ENCODE measurements at places on chromosomes 16 and 17.

DNA sequence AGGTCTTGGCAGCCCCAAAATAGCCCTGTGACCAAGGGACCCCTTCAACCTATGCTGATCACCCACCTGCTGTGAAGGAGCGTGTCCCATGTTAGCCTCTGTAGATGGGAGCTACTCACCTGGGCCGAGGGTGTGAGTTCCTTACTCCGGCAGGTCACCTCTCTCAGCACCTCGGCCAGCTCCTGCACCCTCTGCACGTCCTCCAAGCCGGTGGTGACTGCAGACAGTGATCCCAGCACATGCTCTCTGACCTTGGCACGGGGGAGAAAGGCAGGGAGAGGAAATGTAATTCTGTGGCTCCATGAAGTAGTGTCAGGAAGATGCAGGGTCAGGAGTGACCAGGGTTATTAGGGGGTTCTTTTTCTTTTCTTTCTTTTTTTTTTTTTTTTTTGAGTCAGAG lies 67.7 kb upstream of the BCO1 start:
- DNase-seq: no peak

DNA sequence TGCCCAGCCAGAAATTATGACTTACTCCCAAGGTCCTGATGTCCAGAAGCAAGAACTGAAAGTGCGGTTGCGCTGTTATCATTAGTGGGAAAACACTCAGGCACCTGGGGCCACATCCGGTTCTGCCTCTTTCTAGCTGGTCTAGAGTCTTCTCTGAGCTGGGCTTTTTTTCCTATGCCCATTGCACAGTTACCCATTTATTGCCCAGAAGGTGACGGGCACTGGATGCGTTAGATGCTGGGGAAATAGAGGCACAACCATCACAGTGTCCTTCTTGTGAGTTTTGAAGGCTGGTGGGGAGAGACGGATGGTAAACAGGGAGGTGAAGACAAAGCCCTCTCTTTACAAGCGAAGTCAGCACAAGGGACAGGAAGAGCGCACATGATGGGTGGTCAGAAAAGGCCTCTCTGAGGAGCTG lies 37.7 kb downstream of the PLCG2 start:
- no peak for DNase-seq

GRCh38 chr17:6480303-6480675 lies 36.0 kb downstream of the PIMREG start:
- DNase-seq: no peak

DNA sequence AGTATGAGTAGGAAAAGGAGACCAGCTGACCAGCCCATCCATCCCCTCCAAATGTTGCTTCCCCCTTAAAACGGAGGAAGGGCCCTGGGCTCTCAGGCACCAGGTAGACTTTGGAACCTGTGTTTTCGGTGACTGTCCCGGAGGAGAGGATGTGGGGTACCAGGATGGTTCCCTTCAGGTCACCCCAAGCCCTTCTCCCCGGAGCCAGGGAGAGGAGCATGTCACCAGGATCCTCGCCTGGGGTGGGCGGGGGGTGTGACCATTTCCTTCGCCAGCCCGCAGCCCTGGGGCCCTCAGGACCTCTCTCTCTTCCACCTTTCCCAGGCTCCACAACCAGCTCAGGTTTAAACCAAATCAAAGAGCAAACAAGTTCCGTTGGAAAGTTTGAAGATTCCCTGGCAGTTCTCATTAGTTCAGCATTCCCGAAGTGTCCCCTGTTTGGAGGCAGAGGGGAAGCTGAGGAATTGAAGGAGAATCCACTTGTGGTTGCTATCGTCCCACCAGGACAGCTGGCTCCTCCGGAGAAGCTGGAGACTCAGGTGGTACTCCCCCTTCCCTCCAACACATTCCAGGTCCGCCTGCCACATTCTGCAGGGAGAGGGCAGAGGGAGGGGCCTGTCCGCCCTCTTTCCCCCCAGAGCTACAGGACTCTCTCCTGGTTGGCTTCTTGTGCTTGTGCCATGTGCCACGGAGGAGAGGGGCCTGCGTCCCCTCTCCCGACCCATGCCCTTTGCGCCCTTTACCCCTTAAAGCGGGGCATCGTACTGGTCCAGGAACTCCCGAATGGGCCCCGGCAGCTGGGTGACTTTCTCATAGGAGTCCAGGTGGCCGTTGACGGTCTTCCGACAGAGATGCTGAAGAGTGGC lies 2.0 kb downstream of the SOCS3 start:
- no peak for DNase-seq

DNA sequence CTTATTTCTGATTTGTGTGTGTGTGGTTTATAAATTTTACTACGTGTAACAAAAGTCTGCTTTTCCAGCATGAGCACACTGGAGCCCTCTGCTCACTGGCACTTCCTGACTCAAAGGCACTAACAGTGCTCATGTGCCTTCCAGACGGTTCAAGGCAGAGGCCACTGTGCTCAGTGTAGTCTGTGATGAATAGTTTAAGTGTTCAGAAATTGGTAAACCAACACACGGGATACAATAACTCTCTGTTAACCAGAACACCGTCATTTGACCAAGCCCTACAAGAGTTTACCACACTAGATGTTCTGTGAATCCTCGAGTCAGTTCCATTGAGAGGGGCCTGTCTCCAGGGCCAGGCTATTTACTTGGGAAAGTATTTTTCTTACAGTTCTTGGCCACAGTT lies 191.9 kb downstream of the MRTFB start:
- DNase-seq: no peak

Measured in activated T-cell treated with anti-CD3 and anti-CD28 coated beads for 24 hours (primary cell).